Activated T-helper 1 cell treated with anti-CD3 and anti-CD28 coated beads, Interleukin-12 subunit alpha, Interleukin-12 subunit beta, Interleukin-2, Interleukin-4 antibody, amounts not matched to agents 30 ng/mL and 10 ng/mL and 1 ng/mL, durations not matched to agents 14 hours and 24 hours and 36 hours (primary cell): ENCODE measurements at places on chromosomes 2 and 18.

DNA sequence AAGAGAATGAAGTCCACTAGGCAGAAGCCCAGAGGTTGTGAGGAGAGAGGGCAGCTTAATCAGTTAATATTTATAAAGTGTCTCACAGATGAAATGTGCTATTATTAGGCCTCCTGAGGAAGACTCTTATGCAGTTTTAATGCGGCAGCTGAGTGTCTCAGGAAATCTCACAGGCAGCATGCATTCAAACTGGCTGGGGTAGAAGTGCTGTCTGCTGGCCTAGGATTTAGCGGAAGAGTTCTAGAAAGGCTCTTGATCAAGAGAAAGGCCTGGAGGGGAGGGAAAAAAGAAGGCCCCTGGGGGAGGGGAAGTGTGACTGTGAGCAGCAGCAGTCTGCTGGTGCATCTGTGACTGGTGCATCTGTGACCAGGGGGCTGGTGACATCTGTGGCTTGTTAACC lies 133.0 kb downstream of the FSHR start:
- no peak for DNase-seq

GRCh38 chr2:104033399-104033798 lies 820.5 kb upstream of the POU3F3 start:
- no peak for DNase-seq

GRCh38 chr2:129422028-129422427 lies 557.4 kb upstream of the RAB6C start:
- DNase-seq: no peak

DNA sequence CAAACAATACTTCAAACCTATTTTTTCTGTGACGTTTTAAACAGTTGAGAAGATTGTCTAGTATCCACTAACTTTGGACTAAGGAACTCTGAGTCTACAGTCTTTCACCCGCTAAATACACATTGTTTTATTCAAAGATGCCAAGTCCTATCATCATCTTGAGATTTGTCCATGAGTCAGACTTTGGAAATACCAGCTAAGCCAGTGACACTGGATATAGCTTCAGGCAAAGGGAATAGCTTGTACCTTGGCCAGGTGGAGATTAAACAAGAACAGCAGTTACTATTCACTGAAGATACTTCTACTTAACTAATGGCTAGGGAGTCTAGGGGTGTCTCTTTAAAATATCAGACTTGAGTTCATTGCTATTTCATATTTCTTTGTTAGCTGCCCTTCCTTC lies 137.5 kb downstream of the COMMD1 start:
- no peak for DNase-seq
